ENCODE measurements at places on chromosomes 7 and 10.

- DNase-seq = no peak
Measured at GRCh38 chr7:44696728-44697127, 51.9 kb upstream of the ZMIZ2 start.

GRCh38 chr10:103278862-103279298 lies 1.9 kb downstream of the INA start:
- no peak for DNase-seq

- no peak for DNase-seq
Measured at GRCh38 chr7:26673858-26674257, 190.5 kb downstream of the SKAP2 start.

DNA sequence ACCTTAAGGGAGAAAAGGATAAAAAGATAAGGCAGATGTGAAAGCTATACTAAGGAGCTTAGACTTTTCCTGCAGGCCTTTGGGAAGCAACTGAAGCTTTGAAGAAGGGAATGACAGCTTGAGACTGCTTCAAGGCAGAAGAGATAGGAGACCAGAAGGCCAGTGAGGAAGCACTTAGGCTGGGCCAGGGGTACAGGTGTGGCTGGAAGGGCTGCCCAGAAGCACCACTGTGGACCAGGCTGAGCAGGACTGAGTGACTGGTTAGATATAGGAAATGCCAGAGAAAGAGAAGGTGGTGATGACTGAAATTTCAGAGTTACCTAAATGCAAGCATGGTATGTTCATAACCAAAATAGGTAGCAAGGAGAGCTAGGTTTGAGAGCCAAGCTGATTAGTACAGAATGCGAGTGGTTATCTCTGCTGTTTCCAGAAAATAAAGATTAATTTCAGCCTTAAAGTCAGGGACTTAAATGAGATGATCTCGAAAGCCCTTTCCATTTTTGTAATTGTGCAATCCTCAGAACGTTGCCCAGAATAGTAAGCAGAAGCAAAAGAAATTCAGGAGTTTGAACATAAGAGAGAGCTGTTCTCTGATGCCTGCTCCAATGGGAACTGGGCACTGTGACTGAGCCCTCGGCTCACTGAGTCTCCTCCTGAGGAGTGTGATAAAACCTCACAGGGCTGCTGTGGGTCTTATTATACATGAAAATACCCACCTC lies 54.9 kb downstream of the MET start:
- DNase-seq = no peak

DNA sequence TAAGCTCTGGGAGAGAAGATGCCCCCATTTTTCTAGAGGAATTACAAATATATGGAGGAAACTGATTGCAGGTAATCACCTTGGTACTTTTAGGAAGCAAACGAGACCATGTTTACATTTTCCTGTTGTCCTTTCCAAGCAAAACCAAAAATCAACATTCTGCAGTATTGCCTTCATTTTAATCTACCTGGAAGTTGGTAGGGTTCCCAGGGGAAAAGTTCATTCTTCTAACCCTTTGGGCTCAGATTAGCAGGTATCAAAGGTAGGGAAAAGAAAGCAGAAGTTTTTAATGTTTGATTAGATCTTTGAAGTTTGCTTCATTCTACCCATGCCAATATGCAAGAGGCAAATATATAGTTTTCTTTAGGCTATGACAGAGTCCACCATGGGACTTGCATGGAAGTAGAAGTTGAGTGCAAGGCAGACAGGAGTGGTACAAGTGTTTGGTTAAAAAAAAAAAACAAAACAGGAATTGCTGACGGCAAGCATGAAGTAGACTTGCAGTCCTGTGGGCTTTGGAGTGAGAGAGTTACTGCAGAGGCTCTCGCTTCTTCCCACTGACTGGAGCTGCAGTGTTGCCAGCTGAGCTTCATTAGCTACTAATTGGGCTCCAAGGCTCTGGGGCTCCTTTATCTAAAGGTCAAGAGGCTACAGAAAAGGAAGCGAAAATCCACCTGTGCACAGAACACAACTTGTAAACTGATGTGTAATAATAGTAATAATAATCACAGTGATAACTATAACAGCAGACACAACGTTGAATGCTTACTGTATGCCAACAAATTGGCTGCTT lies 28.9 kb upstream of the ASAH2 start:
- no peak for DNase-seq

GRCh38 chr7:50308532-50309385 lies 4.2 kb downstream of the IKZF1 start:
- DNase-seq = no peak

DNA sequence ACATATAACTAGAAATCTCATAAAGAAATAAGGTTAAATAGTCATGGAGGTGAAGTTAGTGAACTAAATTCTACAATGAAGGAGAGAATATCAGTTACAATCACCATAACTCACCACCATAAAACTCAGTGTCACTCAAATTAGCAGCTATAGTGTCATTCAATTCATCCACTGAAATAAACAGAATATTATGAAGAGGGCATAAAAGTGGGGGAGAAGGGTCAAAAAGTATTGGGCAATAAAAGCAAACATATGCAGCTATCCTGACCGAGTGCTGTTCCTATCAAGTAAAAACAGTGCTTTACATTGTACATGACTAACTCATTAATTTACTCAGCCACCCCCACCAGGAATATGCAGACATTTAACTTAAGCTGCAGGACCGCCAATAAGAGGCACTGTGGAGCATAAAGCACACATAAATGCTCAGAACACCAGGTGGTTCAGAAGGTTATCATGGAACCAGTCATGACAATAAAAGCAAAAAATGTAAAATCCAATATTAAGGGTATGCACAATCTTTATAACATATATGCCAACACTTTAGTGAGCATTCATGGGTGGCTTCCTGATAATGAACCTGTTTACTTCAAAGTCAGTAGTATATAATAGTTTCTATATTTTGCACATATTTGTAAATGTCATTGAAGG lies 95.5 kb upstream of the LAMB4 start:
- DNase-seq = no peak

DNA sequence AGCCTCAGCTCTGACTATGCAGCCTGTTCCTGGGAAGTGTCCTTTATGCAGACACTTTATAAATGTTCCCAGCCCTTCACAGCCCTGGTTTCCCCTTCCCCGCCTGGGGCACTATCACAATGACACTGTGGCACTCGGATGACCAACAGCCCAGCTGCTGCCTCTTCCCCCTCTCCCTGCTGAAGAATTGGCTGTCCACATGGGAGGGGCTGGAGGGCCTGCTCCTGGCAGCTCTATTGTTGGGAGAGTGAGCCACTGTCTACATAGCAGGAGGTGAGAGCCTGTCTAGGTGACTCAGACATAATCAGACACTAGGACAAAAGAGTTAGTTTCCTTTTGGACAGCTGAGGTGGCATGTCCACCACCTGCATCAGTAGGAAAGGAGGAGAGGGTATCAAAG lies 437.5 kb downstream of the PLXNA4 start:
- DNase-seq = no peak
